ENCODE measurements at places on chromosomes 4 and X. TPM values are rescaled to one million over a fixed set of nuclear protein-coding genes. Genes with fewer than 3 reads are reported as not detected.

The TCEANC gene
- polyA plus RNA-seq, result 0.34 TPM

The C4orf51 gene
- polyA plus RNA-seq, result not detected

The SERPINA7 gene
- polyA plus RNA-seq, result not detected

The SSX1 gene
- not detected for polyA plus RNA-seq

The GBA3 gene
- 0.02 TPM for polyA plus RNA-seq

The ENPEP gene
- 0.01 TPM for polyA plus RNA-seq

The XK gene
- polyA plus RNA-seq, result 0.09 TPM

The GLRB gene
- polyA plus RNA-seq, result 0.41 TPM

The DRD5 gene
- polyA plus RNA-seq, result not detected

The BRCC3 gene
- polyA plus RNA-seq, result 9.5 TPM

The L1CAM gene
- polyA plus RNA-seq, result 39.1 TPM

The ART3 gene
- 0.27 TPM for polyA plus RNA-seq

The SSX3 gene
- polyA plus RNA-seq, result not detected

The CABS1 gene
- not detected for polyA plus RNA-seq

The ARR3 gene
- polyA plus RNA-seq, result not detected

The DCLK2 gene
- polyA plus RNA-seq, result not detected

The TKTL1 gene
- polyA plus RNA-seq, result not detected

The SPANXN2 gene
- polyA plus RNA-seq, result not detected

The OCIAD2 gene
- polyA plus RNA-seq, result 453 TPM

The SUPT20HL1 gene
- not detected for polyA plus RNA-seq

The SHISA3 gene
- not detected for polyA plus RNA-seq

The GC gene
- polyA plus RNA-seq, result not detected

The IL1RAPL2 gene
- not detected for polyA plus RNA-seq

The PCSK1N gene
- polyA plus RNA-seq, result 0.86 TPM

The ITIH6 gene
- polyA plus RNA-seq, result not detected
